ENCODE measurements at places on chromosomes 16 and 17.

- no peak for DNase-seq
Measured at GRCh38 chr17:79115487-79115886, 40.9 kb downstream of the ENGASE start.

DNA sequence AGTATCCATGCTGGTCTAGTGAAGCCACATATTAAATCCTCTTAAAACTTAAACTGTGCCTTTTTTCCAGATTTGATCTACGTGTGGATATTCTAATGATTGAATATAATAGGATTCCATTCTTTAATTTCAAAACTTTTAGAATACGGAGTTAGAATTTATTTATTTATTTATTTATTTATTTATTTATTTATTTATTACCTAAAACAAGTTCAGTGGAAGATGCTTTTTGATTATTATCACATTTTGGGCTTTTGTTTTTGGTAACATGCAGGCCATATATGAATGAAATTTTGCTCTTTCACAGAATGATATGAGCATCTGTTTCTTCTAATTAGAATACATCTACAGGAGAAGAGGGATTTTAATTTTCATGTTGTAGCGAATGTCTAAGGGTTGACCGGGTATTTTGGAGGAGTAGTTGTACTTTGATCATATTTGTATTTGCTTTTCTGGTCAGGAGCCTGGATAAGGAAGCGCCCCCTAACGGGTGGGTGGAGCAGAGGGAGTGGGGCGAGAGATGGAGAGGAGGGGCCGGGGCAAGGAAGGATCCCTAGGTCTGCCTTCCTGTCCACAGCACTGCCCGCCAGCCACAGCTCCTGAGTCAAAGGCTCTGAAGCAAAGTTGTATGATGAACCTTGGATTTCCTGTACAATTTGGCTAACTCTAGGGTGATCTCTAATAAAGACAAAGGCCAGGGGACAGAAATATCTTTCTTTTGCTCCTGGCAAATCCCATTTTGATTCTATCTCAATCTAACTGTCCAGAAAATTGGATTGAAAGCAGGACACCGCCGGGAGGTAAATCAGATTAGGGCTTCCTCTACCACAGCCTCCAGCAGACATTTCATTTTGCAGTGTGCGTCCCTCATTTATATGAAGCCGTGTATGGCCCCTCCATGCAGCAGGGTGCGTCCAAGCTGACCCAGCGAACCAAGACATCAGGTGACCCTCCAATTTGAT, 149.1 kb downstream of the PRKCA start:
- no peak for DNase-seq

- DNase-seq = no peak
Measured at GRCh38 chr16:46785076-46785845, 37.1 kb upstream of the MYLK3 start.

GRCh38 chr17:72125742-72126141, 4.9 kb downstream of the SOX9 start:
- DNase-seq = no peak

DNA sequence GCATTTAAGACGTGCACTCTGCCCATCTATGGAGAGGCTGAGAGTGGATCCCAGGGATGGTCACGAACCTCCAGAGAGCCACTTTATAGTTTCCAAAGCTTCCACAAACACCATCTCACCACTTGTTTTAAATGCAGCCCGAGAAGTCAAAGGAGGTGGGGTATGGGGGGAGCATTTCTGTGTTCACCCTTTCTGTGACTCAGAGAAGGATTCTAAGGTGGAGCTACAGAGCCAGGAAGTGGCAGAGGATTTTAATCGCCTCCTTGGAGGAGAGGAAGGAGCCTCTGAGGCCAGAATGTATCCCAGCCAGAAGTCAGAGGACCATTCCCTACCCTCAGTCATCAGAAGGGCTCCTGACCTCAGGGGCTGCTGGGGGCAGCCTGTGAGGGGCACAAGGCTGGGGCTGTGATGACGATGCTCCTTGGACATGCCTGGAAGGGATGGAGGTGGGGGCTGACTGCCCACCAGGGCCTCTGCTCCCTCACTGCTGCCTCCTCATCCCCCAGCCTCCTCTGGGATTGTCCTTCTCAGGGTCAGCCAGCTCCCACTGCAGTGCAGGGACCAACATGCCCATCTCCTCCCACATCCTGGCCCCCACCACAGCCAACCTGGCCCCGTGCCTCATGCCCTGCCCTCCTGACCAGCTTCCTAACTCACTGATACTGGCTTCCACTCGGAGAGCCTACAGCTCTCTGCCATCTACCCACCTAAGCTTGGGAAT, 2.8 kb downstream of the XYLT2 start:
- no peak for DNase-seq

DNA sequence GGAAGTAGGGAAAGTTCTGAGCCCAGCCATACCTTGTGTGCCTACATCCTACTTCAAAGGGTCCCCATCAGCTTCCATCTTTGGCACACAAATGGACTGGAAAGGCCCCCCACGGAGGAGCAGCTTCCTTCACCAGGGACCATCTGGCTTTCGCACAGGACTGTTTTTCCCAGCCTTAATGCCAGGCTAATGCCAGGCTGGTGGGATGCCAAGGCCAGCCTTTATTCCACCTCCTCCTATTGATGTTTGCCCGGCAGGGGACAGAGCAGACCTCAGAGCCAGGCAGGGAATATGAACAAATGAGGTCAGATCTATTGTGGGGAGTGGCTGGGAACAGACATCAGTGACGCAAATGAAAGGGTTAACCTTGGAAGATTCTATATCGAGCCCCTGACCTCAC, 5.7 kb downstream of the GPR179 start:
- no peak for DNase-seq

DNA sequence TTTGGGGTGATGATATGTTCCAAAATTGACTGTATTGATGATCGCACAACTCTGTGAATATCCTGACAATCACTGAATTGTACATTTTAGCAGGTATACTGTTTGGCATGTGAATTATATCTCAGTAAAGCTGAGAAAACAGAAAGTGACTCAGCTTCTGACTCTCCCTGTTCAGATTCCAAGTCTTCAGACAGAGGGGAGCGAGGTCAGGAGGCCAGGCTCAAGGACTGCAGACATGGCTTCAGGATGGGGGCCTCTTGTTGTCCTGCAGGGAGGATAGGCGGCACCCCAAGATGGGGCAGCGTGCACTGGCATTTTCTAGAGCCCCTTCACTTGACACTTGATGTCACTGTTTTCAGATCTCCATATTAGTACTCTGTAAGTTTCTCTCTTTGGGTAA, 45.6 kb downstream of the KNOP1 start:
- no peak for DNase-seq

DNA sequence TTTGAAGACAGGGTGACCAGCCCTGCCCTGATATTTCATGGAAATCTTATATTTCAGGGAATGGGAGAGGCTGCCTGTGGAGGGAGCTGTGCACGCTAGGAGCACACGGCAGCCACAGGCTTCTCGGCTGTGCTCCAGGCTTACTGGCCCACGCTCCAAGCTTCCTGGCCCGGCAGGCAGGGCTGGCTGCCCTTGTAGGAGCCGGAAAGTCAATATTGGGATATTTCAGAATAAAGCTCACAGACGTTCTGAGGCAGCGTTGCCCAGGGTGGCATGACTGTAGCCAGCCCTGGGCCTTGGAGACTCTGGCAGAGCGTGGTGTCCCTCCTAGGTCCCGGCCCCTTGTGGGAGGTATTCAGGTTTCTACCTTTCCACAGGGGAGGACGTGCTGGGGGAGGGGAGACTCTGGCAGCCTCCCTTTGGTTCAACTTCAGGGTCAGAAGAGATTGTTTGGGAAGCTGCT, 95.6 kb downstream of the NPIPB11 start:
- peak; percentile 84 for DNase-seq

DNA sequence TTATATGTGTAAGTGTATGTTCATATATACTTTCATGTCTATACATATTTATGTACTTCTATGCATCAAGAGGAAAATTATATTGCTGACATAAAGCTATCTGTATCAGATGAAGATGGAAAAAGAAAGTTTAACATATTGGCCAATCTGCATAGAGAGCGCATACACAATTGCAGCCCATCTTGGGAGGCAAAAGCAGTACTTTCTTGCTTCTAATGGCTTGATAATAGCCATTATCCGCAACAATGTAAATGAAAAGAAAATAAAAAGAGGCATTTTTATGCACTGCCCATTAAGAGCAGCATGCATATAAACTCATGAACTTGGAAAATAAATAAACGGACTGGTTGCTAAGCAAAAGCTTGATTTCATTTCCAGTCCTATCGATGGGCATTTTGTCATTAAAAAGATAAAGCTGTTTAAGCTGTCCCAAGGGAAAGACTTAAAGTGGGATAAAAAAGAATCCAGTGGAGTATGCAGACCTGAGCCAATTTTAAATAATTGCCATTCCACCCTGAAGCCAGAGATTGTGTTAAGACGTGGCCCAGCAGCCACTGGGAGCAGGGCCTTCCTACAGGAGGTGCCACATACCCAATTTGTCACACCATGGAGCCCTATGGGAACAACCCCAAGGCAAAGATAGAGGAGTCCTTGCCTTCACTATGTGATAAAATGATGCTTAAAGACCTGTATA, 183.6 kb upstream of the CDH11 start:
- DNase-seq = no peak

DNA sequence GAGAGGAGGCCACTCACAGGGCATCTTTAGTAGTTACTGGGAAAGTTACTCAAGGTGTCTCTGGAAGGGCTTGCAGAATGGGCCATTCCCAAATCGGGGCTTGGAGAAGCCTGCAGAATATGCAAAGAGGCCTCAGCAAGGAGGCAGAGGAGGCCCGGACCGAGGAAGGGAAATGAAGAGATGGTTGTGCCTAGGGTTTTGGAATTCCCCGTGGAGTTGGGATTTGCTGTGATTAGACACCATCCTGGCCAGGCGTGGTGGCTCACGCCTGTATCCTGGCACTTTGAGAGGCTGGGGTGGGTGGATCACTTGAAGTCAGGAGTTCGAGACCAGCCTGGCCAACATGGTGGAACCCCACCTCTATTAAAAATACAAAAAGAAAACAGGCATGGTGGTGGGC, 193.0 kb downstream of the IRF8 start:
- no peak for DNase-seq

- DNase-seq = peak; percentile 91
Measured at GRCh38 chr17:28547623-28548416, 4.6 kb downstream of the UNC119 start.

- no peak for DNase-seq
Measured at GRCh38 chr17:74478420-74479100, 12.1 kb downstream of the CD300A start.

- no peak for DNase-seq
Measured at GRCh38 chr17:34370997-34371395, 8.0 kb upstream of the CCL1 start.

GRCh38 chr17:30210901-30211300, 24.6 kb downstream of the SLC6A4 start:
- DNase-seq = no peak

GRCh38 chr16:13492046-13492445, 427.9 kb upstream of the ERCC4 start:
- no peak for DNase-seq

DNA sequence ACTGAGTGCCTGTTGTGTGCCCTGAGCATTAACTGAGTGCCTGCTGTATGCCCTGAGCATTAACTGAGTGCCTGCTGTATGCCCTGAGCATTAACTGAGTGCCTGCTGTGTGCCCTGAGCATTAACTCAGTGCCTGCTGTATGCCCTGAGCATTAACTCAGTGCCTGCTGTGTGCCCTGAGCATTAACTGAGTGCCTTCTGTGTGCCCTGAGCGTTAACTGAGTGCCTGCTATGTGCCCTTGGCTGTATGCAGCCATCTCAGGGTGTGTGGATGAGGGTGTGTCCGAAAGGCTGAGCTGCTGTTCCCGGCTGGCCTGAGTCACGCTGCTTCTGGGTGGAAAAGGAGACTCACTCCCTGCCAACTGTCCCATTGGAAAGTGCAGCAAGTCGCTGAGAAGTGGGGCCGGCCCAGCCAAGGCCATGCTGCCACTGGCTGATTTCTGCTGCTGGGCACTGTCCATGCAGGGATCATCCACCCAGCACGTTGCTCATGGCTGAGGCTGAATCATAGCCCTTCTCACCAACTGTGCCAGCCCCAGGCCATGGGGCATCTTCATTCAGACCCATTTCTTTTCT, 113.8 kb downstream of the OR1D5 start:
- no peak for DNase-seq

DNA sequence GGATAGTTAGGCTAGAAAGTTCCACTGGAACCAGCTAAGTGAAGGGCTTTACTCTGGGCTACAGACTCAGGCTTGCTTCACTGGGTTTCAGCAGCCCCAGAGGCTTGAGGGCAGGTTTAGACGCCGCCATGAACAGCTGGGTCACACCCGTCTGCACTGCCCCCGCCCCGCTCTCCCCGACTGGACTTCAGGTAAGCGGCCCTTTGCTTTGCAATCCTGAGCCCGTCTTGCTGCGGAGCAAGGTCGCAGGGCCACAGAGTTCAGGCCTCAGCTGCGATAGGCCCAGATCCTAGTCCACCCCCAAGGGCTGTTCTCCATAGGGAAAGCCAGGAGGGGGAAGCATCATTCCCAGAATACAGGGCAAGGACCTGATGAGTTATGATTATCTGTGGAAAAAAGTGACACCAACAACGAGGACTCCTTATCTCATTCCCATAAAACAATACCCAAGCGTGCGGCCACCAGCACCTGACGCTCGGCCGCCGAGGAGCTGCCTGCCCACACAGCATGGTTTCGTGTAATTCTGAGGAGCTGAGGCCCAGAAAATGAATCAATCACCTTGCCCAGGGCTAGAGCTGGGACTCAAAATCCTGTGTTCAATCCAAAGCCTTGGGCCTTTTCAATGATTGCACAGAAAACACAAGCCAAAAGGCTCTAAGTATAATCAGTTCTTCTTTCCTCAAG, 20.4 kb downstream of the MEAK7 start:
- no peak for DNase-seq

DNA sequence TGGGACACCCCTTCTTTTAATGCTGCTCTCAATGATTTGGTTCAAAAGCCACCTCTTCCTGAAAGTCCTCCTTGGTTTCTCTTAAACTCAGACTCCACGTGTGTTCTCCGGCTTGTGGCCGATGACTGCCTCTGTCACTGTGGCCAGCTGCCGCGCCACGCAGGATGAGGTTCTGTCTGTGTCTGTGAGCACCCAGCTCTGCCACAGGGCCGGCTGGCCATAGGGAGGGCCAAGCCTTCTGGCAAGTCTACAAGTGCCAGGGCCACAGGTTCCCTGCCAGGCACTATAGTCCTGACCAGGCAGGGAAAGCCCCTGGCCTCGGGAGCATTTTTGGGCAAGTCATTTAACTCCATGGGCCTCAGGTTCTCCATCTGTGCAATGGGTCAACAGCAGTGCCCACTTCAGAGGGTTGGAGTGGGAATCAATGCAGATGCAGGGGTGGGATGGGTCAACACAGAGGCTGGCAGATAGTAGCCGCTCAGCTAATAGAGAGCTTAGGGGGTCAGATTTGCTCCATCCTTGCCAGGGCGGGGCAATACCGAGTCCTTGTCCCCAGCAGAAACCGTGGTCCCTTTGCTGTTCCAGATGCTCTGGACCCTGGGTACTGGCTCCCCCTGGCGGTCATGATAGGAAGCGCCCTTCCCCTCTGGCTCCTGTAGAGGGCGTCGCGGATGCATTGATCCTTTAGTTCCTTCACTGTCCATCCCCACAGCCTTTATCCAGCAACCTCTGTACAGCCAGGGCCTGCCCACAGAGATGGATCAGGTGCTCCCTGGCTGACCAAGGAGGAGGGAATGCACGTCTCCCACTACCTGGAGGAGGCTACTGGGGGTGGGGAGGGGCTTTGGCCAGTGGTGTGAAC, 19.3 kb upstream of the ADGRG3 start:
- DNase-seq = peak; percentile 88

- DNase-seq = no peak
Measured at GRCh38 chr16:55294931-55295342, 29.1 kb upstream of the IRX6 start.

- no peak for DNase-seq
Measured at GRCh38 chr17:42068979-42069378, 18.6 kb upstream of the C17orf113 start.
